Mammary microvascular endothelial cell (primary cell): ENCODE measurements at places on chromosomes 6 and 20. TPM values are rescaled to one million over a fixed set of nuclear protein-coding genes. Genes with fewer than 3 reads are reported as not detected.

The HLA-DOA gene
- total RNA-seq, result not detected in 2 replicates

The TGM3 gene
- not detected in 2 replicates for total RNA-seq

The PCED1A gene
- total RNA-seq, result 11.4 and 12.9 TPM in 2 replicates

The PKIB gene
- total RNA-seq, result 0.15 TPM in 1 of 2 replicates, not detected in the other

The CLIC5 gene
- 0.34 and 0.67 TPM in 2 replicates for total RNA-seq

The ZSCAN12 gene
- total RNA-seq, result 2.1 and 2.5 TPM in 2 replicates

The NEURL2 gene
- total RNA-seq, result 2.2 and 2.3 TPM in 2 replicates

The LCA5 gene
- 4.6 and 4.7 TPM in 2 replicates for total RNA-seq

The MYMX gene
- not detected in 2 replicates for total RNA-seq

The VIP gene
- total RNA-seq, result 0.15 and 0.53 TPM in 2 replicates

The TGM6 gene
- not detected in 2 replicates for total RNA-seq

The SLX4IP gene
- total RNA-seq, result 2.5 and 3.1 TPM in 2 replicates

The CARMIL1 gene
- 2.6 and 3.5 TPM in 2 replicates for total RNA-seq

The RBBP8NL gene
- total RNA-seq, result not detected in 2 replicates

The SGK2 gene
- total RNA-seq, result not detected in 2 replicates

The DACT2 gene
- not detected in 2 replicates for total RNA-seq

The PRL gene
- total RNA-seq, result not detected in 2 replicates

The SLC32A1 gene
- total RNA-seq, result not detected in 2 replicates

The TFAP2C gene
- not detected in 2 replicates for total RNA-seq

The PBOV1 gene
- not detected in 2 replicates for total RNA-seq

The NOX3 gene
- not detected in 2 replicates for total RNA-seq

The TCF15 gene
- 8.6 and 10.7 TPM in 2 replicates for total RNA-seq

The NKX2-2 gene
- total RNA-seq, result not detected in 2 replicates

The OR5V1 gene
- not detected in 2 replicates for total RNA-seq

The RAET1E gene
- total RNA-seq, result 0.80 and 0.94 TPM in 2 replicates

The DNMT3B gene
- 4.7 and 4.9 TPM in 2 replicates for total RNA-seq
